ENCODE measurements at places on chromosomes 2 and 18. TPM values are rescaled to one million over a fixed set of nuclear protein-coding genes. Genes with fewer than 3 reads are reported as not detected.

Gene PROC
- total RNA-seq, result 5.6 TPM

Gene BMPR2
- total RNA-seq, result 11.8 TPM

Gene CABYR
- 16.2 TPM for total RNA-seq

Gene RALB
- 63.4 TPM for total RNA-seq

Gene SLC4A3
- total RNA-seq, result 2.9 TPM

Gene CSRNP3
- not detected for total RNA-seq
